Testis (tissue), 5 donors: ENCODE measurements at places on chromosomes 5 and 9. TPM values are rescaled to one million over a fixed set of nuclear protein-coding genes. Genes with fewer than 3 reads are reported as not detected.

DNA sequence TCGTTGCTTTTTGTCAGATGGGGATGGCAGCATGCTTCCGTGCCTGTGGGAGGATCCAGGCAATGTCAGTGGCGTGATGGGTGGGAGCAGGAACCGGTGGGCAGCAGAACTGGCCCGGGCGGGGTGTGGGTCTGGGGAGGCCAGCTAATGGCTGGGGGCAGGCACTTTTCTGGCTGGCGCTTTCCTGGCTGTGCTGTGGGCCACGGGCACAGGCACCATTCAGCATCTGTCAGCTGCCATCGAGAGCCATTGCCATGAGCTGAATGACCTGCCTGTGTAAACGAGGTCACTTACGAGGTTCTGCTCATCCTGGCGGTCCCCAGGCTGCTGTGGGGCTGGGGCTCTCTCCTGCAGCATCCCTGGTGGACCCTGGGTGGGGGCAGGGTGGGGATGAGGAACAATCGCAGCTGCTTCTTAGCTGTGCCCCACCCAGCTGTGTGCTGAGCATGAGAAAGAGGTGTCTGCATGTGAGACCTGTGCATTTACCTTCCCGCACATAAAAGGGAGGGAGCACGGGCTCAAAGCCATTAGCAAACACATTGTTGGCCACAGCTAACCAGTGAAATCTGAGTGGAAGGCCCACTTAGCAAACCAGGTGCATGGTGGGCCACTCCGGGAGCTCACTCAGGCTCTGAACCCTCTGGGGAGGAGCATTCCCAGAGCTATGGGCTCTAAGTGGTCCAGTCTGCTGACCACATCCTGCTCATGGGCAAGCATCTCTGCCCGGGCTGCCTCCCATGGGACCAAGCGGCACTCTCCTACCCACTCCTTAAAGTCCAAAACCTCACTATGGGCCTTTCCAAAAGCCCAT, 41.3 kb upstream of the OLFM1 start:
- H3K4me3 ChIP-seq = no peak overlapping the region
- H3K27me3 ChIP-seq = no peaks in the 10 kb centered on the region
- no peaks in the 10 kb centered on the region for H3K36me3 ChIP-seq
- DNase-seq = no peak
- no peaks in the 10 kb centered on the region for H3K4me1 ChIP-seq
- no peak overlapping the region for H3K27ac ChIP-seq

DNA sequence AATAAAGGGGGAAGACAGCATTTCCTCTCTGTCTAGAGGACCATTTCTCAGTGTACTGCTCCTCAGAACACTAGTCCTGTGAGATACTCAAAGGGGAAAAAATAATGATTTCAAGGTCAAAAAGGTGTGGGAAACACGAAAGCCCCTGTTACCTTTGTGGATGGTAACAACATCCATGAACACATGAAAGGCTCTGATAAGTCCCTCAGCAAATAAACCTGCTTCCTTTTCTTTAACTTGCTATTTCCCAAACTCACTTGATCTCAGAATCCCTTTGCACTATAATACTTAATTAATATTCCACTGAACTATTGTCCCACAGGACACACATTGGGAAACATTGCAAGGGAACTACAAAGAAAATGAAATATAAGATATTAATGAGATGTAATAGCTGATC, 65.6 kb downstream of the SMIM23 start:
- DNase-seq = no peak
- no peak overlapping the region for H3K4me3 ChIP-seq
- H3K36me3 ChIP-seq = no peaks in the 10 kb centered on the region

- peaks cover 6% of the 10 kb centered on the region for H3K4me1 ChIP-seq
- H3K36me3 ChIP-seq = no peaks in the 10 kb centered on the region
- DNase-seq = no peak
- H3K27ac ChIP-seq = no peak overlapping the region
Observed at GRCh38 chr9:112047538-112048066, 127.5 kb downstream of the SUSD1 start.

PLPP7 gene
- 29.9 TPM for total RNA-seq

DNA sequence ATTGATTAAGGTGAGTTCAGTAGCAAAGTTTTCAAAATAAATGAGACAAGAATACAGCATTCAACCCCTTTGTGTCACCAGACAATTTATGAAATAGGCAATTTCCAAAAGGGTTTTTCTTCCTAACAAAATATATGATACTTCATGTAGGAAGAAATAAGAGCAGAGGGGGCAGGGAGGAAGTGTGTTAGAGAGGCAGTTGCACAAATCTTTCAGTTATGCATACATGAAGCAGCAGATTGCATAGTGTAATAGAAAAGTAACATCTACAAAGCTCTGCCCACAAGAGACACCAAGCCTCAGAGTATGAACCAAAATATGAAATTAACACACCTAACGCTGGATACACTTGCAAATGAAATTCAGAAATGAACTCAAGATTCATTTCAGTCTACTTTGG, 157.0 kb downstream of the DENND1A start:
- H3K27me3 ChIP-seq = no peaks in the 10 kb centered on the region
- DNase-seq = no peak
- H3K4me1 ChIP-seq = no peaks in the 10 kb centered on the region
- no peak overlapping the region for H3K27ac ChIP-seq

DNA sequence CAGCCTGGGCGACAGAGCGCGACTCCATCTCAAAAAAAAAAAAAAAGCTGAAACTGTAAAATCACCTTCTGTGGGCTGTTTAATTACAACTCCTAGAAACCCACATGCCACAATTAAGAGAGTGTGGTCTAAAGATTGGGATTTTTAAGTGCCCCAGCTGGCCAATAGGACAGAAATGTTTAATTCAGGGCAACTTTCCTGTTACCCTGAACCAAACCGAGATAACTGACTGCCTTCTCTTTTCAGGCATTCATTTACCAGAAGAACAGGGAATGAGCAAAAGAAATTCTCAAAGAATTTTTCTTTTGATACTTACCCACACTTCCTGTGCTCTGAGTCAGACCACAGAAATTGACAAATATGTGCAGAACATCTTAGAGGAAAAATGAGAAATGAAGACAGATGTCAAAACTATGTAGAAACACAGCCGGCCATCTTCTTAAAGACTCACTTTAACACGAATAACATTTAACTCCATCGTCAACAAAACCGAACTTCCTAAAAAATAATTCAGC, 221.3 kb upstream of the DAPK1 start:
- no peak overlapping the region for H3K4me3 ChIP-seq
- no peak overlapping the region for H3K27ac ChIP-seq
- H3K36me3 ChIP-seq = no peaks in the 10 kb centered on the region
- H3K4me1 ChIP-seq = no peaks in the 10 kb centered on the region
- DNase-seq = no peak
- no peaks in the 10 kb centered on the region for H3K27me3 ChIP-seq

DNA sequence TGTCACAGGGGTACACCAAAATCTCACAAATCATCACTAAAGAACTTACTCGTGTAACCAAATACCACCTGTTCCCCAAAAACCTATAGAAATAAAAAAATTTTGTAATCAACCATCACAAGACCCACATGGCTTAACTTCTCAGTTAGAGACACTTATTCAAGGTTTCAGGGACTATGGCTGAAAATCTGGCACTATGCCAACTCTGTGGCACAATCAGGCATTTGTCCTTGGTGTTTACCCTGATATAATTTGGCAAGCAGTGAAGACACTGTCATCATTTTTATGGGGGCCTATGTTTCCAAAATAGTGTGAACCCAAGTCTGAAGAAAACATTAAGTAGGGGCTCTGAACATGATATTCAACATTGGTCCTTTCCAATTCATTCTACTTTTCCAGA, 59.0 kb downstream of the ZNF622 start:
- no peak for DNase-seq
- no peak overlapping the region for H3K4me3 ChIP-seq
- H3K4me1 ChIP-seq = no peaks in the 10 kb centered on the region
- no peaks in the 10 kb centered on the region for H3K36me3 ChIP-seq
- no peaks in the 10 kb centered on the region for H3K27me3 ChIP-seq
